ENCODE measurements at places on chromosomes 11 and 22.

GRCh38 chr11:121421149-121421901 is 30.8 kb upstream of the SORL1 start:
- DNase-seq: no peak

GRCh38 chr11:61793083-61793828 is 545 bp downstream of the FEN1 start:
- DNase-seq: no peak

GRCh38 chr11:65159012-65159411 is 11.0 kb upstream of the SPDYC start:
- no peak for DNase-seq

GRCh38 chr11:86070142-86071056 is 1.5 kb upstream of the PICALM start:
- no peak for DNase-seq

- no peak for DNase-seq
Observed at GRCh38 chr11:120565466-120566155, 54.1 kb downstream of the GRIK4 start.

- DNase-seq: no peak
Observed at GRCh38 chr11:114615448-114616361, 20.1 kb upstream of the NXPE4 start.

DNA sequence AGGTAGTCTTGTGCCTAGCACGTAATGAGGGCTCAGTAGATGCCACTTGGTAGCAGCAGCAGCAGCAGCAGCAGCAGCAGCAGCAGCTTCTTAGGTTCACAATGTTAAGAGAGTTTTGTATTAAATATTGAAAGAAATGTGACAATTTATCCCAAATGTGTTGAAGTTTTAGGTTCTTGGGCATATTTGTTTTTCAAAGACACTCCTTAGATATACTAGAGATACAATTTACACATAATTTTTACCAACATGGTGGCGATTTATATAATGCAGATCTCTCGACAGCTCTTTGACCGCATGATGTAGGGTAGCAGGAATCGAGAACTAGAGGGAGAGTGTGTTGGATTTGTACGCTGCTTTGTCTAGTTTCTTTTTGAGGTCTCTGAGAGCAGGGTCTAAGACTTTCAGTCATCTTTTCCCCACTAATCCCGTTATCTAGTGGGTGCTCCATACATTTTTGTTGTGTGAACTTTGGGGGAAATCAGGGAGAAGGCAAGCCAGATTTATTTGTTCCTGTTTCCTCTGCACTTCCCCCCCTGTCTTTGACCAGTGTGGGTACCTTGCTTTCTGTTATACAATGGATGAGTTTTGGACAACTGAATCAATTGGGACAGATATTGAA is 1.4 kb downstream of the FDX1 start:
- DNase-seq: no peak

- DNase-seq: no peak
Observed at GRCh38 chr11:15807827-15808226, 548.5 kb downstream of the SOX6 start.

DNA sequence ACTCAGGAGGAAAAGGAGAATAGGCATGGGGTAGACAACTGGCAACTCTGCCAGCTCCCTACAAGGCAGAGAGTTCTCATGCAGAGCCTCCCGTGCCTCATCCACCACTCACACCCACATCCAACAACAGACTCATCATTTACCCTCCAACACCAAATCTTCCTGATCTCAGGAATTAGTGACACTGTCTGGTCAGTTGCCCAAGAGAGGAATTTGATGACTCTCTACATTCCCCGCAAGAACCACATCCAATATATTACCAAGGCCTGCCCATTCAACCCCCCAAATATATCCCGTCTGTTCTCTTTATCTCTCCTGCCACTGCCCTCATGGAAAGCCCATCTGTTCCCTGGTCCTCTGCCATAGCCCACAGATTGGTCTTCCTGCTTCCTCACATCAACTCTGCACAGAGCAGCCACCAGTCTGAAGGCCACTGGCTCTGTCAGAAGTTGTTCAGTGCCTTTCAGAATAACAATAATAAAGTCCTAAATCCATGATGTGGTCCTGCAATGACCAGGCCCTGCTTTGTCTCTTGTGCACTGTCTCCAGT is 57.5 kb upstream of the CD82 start:
- no peak for DNase-seq

- no peak for DNase-seq
Observed at GRCh38 chr11:12757416-12757815, 83.2 kb downstream of the TEAD1 start.

GRCh38 chr11:88402192-88402715 is 64.7 kb upstream of the CTSC start:
- DNase-seq: no peak

- no peak for DNase-seq
Observed at GRCh38 chr11:28442131-28442530, 333.9 kb downstream of the METTL15 start.

DNA sequence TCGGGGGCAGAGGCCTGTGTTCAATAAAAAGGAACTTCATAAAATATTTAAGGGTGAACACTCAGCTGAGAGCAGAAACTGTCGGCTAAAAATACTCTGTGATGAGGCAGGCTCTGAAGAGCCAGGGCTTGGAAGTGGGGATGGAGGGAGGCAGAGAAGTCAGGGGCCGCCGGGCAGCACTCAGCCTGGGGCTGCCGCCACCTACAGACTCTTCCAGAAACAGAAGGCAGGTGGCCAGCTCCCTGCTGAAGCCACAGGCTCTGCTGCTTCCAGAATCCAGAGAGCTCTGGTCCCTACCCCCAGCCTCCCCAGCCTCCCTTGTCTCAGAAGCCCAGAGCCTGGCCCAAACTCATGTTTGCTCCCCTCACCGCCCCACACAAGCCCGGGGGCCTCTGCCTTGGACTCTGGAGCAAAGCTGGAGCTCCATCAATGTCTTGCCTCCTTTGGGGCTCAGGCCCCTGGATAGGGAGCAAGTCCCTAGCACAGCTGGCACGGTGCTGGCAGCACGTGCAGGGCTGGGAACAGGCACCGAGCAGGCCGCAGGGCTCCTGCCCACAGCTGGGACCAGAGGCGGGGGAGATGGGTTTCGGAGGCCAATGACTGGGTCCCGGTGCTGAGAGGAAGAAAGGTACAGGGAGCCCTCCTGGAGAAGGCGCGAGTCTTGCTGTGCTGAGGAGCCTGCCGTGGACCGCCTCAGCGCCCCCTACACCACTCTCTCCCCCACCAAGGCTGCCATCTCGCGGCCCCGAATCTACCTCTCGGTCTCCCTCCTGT is 8.2 kb downstream of the LRFN4 start:
- DNase-seq: no peak

GRCh38 chr11:115581871-115582639 is 77.8 kb upstream of the CADM1 start:
- no peak for DNase-seq

DNA sequence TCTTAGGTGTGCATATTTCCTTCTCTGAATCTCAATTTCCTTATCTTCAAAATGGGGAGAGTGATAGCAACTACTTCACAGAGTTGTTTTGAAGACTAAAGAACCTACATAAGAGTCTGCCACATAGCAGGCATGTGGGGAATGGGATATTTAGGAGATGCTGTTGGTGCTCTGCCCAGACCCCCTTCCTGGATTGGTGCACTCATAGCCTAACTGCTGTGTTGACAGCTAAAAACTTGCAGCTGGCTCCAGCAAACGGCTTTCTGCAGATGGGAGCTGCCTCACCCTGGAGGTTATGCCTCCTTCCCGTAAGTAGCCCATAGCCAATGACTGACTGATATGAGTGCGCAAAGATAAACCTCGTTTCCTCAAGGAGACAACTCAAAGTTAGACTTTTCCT is 106.1 kb downstream of the CD44 start:
- no peak for DNase-seq

DNA sequence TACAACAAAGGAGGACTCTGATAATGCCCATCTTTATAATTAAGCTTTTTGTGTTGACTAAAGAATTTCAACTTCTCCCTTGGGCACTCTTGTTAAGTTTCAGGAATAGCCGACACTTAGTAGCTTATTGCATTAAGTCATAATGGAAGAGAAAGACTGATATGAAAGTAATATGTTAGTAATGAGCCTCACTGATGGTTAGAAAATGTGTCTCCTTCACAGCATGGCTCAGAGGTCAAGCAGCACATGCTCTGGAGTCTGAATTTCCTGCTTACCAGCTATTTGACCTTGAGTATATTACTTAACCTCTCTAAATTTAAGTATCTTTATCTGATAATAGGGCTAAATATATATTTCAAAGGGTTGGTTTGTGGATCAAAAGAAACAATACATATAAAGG is 39.0 kb downstream of the PDGFD start:
- DNase-seq: no peak

- no peak for DNase-seq
Observed at GRCh38 chr11:132992838-132993631, 539.3 kb downstream of the OPCML start.

GRCh38 chr11:74815966-74816365 is 67.3 kb downstream of the RNF169 start:
- DNase-seq: no peak

DNA sequence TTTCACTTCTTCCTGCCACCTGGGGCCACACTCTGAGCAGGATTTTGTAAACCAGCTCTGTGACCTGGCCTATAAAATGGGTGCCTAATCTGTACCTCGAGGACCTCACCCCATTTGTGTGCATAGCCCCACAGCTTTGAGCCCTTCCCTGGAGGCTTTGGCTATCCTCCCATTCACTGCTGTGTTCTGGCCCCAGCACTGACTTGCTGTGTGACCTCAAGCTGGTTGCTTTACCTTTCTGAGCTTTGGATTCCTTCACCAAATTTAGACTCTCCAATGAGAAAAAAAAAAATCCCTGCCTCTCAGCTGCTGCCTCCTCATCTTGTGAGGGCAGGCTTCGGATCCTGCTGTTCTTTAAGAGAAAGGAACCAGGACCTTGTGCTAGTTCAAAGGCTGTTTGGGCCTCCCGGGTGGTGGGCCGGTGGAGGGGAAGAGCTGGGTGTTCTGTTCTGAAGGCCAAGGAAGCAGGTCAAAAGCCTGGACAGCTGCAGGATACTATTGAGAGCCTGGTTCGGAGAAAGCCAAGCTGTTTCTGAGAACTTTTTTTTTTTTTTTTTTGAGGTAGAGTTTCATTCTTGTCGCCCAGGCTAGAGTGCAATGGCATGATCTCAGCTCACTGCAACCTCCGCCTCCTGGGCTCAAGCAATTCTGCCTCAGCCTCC is 1.1 kb upstream of the PYGM start:
- DNase-seq: no peak

- no peak for DNase-seq
Observed at GRCh38 chr11:130187096-130187495, 27.5 kb downstream of the ST14 start.

DNA sequence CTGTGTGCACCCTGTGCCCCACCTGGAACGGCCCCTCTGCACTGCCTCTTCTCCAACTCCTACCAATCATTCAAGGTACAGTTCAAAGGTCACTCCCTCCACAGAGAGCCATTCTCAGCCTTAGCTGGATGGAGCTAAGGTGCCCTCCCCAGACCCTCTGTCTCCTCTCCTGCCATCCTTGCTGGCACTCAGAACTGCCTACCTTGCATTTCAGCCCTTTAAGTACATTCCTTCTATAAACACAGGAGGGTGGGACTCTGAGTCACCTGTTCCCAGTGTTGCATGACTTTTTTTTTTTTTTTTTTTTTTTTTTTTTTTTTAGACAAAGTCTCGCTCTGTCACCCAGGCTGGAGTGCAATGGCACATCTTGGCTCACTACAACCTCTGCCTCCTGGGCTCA is 8.6 kb downstream of the TTLL1 start:
- DNase-seq: no peak

DNA sequence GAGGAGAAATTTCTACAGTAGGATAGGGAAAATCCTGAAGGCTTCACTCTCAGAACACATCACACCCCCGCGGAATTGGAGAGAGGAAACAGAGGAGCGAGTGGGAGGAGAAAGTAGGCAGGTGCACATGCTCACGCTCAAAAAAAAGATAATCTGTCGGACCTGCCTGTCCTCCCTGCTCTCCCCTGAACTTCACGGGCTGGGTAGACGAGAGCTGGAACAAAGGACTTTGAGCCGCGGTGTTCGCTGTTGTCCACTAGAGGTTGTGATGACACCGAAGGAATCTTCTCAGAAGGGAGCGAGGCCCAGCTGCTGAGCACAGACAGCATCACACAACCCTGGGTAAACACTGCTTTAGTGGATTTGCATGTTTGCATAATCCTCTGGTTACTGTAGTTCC is 5.0 kb downstream of the SEZ6L start:
- DNase-seq: no peak

DNA sequence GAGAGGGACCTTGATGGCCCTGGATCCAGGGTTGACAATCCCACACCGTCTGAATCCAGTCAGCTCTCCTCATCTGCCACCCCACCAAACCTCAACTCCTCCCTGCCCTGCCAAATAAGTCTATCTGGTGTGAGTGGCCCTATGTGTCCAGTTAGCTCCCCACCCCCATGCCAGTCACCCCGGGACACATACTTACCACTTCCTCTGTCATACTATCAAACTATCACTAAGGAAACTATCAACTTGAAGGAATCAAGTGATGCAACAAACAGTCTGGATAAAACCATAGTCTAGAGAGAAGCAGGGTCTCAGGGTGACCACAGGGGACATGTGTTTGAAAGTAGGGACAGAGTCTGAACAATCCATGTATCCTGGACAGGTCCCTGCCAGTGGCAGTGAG is 13.2 kb upstream of the CSF2RB start:
- no peak for DNase-seq

- DNase-seq: no peak
Observed at GRCh38 chr22:29567338-29567737, 13.6 kb downstream of the NIPSNAP1 start.

DNA sequence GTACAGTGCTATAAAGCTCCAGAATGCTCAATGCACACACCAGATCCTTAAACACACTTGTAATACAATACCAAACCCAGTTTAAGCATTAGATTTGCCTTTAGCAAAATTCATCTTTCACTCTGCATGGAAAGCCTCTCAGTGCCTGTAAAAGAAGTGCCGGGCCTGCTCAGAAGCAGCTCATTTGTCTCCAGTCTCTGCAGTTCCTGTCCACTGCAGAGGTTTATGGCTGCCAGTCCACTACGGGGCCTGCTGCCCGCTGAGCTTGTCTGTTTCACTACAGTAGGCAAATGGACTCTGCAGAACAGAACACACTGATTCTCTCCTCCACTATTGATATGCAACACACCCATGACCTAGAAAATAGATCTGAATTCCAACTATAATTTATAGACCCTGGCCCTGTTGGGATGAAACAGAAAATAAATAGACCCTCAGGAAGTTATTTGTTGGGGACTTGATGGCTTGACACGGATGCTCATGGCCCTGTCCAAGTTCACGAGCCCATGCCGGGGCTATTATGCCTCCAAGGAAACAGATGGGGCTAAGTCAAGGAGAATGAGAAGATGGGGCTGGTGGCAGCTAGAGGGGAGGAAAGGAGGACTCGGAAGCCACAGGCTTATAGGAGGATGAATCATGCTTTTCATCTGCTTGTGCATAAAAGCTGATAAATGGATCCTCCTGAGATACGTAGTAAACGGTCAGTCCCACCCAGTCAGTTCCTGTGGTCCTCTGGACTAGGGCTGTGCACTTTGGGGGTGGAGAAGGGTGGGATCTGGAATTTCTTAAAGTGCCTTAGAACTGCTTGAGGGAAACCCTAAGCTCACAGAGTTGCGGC is 416.8 kb upstream of the TENM4 start:
- DNase-seq: no peak

GRCh38 chr22:45790401-45790800 is 118.8 kb downstream of the ATXN10 start:
- DNase-seq: no peak
